ENCODE measurements at places on chromosomes 7 and 10.

DNA sequence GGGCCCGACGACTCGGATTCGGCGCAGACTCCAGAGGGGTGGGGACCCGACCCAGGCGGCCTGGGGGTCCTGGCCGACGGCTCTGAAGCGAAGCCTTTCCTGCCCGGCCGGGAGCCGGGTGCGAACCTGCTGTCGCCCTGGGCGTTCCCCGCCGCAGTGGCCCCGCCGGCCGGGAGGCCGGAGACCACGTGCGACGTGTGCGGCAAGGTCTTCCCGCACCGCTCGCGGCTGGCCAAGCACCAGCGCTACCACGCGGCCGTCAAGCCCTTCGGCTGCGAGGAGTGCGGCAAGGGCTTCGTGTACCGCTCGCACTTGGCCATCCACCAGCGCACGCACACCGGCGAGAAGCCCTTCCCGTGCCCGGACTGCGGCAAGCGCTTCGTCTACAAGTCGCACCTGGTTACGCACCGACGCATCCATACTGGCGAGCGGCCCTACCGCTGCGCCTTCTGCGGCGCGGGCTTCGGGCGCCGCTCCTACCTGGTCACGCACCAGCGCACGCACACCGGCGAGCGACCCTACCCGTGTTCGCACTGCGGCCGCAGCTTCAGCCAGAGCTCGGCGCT is 15.4 kb downstream of the ZNF316 start:
- DNase-seq, result no peak

DNA sequence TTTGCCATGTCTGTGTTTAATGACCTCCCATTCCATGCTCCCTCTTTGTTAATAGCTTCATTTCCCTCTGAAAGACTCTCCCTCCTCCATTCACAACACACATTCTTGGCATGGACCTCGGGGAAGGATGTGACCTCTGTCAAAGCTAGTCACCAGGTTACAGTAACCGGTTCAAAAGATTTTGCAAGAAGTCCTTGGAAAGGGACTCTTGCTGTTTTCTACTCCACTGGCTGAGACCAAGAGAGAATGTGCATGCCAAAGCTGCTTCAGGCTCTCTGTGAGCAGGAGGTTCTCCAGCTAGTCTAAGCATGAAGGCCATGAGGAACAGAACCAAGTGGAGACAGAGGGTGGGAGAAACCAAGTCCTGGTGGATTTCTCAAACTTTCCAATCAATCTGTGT is 732.6 kb downstream of the CCSER2 start:
- no peak for DNase-seq

DNA sequence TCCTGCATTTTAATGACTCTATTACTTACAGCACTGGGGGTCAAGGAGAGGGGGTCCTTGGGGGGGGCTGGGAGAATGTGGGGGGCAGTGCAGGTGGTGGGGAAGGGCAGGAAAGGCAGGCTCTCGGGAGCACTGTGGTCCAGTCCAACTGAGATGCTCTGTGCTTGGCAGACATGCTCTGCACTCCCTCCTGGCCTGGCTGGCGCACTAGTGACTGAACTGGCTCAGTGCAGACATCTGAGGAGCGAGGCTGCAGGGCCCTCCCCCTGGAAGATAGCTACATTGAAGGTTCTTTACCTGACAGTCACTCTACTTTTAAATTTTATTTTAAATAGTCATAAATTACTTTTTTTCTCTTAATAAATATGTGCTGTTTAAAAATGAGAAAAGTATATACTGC is 105.7 kb downstream of the NEURL1 start:
- DNase-seq, result no peak

DNA sequence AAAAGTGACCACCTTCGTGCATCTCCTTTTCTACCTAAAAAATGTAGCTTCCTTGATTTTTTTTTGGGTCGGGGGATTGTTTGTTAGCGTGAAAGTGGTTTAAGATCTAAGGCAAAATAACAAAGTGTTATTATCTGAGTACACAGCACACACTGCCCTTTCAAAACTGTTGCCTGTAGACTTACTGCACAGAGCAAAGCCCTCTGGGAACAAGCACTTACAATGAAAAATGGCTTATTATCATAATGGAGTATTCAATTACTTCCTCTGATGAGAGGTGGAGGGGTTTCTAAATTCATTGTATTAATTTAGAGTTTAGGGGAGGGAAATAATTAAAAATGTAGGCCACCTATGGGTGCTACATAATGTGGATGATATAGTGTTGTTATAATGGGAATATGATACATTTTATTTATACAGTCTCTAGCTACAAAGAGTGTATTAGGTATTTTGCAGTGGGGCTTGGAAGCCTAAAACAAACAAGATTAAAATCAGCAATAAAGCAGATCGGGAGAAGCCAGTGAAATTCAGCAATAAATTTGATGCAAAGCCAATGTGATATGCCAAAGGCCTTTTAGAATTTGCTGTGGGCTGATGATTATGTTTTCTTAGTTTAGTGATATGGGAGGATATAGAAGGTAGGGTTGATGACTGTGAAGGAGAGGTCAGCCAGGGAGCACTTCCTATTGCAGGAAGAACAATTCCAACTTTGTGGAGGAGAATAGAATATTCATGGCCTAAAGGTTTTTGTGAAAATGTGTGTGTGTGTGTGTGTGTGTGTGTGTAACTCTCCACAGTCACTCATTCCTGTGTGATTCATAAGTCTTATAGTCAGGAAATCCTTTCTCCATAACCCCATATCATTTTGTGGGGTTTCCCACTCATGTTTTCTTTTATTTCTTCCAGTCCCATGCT is 17.7 kb upstream of the EXOC4 start:
- no peak for DNase-seq

- no peak for DNase-seq
Observed at GRCh38 chr7:114405427-114405826, 9.2 kb upstream of the FOXP2 start.

GRCh38 chr10:91593834-91594233 is 39.0 kb downstream of the PPP1R3C start:
- no peak for DNase-seq

DNA sequence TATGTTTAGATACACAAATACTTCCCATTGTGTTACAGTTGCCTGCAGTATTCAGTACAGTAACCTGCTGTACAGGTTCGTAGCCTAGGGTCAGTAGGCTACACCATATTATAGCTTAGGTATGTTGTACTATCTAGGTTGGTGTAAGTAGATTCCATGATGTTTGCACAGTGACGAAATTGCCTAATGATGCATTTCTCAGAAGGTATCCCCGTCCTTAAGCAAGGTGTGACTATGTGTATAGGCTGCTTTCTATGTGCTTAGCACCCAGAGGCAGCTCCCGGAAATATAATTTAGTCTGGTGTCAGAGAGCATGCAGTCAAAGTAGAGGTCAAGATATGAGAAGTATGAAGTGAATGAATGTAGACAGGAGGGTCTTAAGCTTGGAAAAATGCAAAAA is 9.8 kb downstream of the MAPK8 start:
- no peak for DNase-seq

DNA sequence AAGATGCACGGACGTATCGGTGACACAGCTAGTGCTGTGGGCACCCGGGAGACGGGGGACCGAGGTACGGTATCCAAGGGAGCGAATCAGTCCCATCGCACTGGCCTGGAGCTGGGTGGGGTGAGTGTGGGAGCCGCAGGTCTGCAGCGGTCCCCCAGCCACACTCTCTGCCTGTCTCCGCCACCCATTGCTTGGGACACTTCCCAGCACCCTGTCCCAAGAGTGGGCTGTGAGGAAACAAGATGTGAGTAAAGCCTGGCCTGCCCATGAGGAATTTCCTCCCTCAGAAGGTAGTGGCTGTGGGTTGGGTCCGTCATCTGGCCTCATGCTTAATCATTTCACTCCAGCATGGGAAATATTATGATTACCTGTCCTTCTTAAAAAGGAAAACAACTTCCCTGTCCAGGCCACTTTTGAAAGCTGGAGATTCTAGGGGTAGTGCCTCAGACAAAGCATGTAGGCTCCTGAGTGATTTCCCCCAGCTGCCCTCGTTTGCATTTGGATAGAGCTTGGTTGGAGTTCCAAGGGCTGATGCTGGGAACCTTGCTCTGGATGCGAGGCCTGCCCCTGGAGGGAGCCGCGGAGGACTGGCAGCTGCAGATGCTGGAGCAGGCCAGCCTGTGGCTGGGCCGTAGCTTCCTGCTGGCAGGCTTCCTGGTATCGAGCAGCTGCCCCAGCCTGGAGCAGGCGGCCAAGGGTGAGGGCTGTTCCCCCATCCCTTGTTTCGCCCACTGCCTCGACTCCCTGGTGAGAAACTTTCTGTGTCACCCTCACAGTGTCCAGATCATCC is 6.2 kb upstream of the ACTR3C start:
- DNase-seq, result no peak

- DNase-seq, result no peak
Observed at GRCh38 chr10:131021969-131022368, 289.6 kb downstream of the TCERG1L start.

- DNase-seq, result no peak
Observed at GRCh38 chr7:83178796-83179195, 16.1 kb upstream of the PCLO start.

DNA sequence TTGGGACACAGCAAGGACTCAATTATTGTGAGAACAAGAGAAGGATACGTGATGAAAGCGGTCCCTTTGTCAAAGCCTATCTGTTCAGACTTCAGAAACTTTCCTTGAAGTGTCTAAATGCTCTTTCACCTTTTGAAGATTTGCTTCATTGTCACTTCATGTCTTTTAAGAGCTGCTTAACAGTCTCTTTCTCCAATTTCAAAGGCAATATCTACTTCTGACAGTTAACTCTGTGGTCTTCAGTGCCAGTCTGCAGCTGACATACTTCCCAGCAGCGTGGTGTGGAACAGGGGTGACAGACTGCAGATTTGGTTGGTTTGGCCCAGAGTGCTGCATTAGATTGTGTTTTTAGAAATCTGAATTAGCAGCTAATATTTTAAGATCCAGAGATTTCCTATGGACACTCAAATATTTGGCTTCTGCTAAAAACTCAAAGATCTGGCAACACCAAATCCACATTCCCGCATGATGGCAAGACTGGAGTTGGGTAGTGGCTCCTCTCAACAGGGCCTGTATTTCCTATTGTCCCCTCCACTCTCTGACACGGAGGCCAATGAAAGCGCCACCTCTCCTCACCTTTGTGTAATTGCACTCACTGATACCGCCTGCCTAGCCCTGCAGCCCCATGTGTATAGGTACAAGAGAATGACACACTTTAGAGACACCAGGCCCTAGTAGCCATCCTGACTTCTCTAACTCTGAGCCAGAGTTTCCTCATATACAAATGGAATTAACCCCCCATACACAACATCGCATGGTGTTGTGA is 11.5 kb downstream of the SCRN1 start:
- no peak for DNase-seq

DNA sequence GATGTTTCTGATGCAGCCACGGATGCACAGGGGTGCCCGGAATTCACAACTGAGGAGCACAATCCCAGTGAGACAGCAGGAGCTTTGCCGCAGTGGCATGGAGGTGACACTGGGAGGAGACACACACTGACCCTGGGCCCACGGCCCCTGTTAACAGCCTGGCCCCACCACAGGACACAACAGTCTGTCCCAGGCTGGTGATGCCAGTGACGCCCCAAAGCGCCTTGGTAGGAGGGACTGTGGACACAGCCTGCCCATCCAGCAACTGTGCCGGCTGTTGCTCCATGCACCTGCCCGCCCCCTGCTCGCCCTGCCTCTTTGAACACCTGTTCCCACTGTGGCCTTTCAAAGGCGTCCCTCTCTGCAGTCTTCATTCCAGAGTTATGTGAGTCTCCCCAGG is 49.8 kb downstream of the KLF6 start:
- DNase-seq, result no peak

GRCh38 chr7:107838816-107839565 is 36.0 kb upstream of the SLC26A3 start:
- no peak for DNase-seq

GRCh38 chr7:22452142-22452959 is 47.6 kb downstream of the STEAP1B start:
- no peak for DNase-seq

DNA sequence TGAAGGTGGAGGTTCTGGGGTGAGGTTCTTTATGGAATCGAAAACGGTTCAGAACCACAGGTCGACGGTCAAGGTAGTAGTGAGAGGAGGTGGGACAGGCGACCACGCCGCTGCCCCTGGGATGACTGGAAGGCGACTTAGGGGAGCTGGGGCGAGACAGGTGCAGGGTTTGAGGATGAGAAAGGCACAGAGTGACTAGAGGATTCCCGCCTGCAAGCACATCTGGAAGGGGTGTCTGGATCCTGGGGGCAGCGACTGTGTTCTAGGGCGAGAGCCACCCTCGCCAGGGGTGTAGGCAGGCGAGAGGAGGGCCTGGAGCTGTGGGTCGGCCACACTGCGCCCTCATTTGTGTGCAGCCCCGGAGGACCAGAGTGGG is 468 bp upstream of the IRF5 start:
- DNase-seq, result no peak

DNA sequence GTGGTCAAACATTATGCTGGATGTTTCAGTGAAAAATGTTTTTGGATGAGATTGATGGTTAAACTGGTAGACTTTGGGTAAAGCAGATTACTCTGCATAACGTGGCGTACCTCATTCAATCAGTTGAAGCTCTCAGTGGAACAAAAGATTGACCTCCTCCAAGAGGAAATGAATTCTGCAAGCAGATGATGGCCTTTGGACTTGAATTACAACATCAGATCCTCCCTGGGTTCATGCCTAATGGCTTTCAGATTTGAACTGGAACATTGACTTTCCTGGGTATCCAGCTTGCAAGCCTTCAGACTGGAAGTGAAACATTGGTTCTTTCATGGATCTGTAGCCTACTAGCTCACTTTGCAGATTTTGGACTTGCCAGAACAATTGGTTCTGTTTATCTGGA is 169.3 kb upstream of the MALRD1 start:
- DNase-seq, result no peak

GRCh38 chr7:148472406-148472805 is 118.2 kb upstream of the C7orf33 start:
- no peak for DNase-seq

All from RPMI8226 (cell line).